Renal pelvis (tissue), 12 donors: ENCODE measurements at places on chromosomes 4 and X.

DNA sequence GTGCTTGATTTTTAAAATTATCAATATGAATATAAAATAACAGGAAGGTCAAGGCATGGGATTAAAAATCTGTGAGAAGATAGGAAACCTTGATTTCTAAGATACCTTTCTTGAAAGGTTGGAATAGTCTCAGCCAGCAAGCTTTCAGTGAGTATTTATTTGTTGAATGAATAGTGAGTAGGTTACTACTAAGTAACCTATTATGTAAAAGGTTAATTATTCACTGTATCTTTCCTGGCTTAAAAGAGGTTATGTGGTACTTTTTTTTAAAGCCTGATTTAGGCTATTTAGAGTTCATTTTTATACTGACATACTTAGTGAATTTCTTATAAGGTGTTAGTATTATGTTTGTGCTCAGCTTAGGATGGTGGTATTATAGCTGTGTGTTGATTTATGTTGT is 123.5 kb downstream of the PTPN13 start:
- peak; percentile 44 for DNase-seq

- DNase-seq, result no peak
Measured at GRCh38 chr4:168588916-168589531, 92.2 kb downstream of the PALLD start.

- DNase-seq, result no peak
Measured at GRCh38 chr4:159607809-159608208, 504.9 kb downstream of the RAPGEF2 start.

- DNase-seq, result no peak
Measured at GRCh38 chrX:135513130-135513515, 7.3 kb upstream of the INTS6L start.

DNA sequence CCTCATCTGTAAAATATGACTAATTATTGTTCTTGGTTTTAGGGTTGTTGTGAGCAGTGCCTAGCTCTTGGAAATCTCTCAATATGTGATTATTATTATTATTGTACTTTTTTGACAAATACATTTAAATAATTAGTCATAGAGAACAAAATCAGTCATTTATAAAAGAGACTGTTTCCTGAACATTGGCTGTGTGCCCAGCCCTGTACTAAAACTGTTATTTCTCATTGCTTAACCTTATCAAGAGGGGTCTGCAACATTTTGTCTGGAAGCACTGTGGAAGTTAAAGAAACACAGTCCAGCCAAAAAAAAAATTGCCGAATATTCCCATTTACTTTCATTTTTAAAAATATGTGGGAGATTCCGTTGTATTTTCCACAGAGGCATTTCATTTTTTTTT is 989.2 kb upstream of the SLIT2 start:
- DNase-seq, result peak; percentile 10

- DNase-seq, result no peak
Measured at GRCh38 chr4:932713-933070, 432 bp downstream of the TMEM175 start.

GRCh38 chr4:57053508-57053907 is 56.7 kb downstream of the IGFBP7 start:
- DNase-seq, result no peak

GRCh38 chr4:163663454-163664225 is 169.2 kb downstream of the TMA16 start:
- DNase-seq, result no peak

DNA sequence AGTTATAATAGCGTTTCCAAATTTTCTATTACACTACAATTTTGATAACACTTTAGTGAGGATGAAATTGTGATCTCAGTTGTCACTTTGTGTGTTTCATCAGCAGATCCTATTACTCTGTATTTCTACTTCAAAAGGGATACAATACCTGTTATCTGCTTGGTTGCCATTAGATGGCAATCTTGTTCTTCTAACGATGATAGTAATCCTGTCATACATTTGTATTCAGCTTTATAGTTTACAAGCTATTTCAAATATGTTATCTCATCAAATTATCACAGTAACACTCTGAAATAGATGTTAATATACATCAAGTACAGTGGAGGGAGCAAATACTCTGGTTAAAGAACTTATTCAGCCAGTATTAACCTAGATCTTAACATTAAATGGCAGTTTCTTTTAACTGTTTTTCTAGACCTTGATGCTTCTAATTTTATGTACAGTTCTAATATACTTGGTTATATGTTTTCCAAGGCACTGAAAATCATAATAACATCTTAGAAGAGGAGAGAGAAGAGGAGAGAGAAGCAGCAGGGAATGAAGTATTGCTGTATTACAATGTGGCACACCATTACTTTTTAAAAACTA is 292.0 kb downstream of the CCSER1 start:
- peak; percentile 61 for DNase-seq

DNA sequence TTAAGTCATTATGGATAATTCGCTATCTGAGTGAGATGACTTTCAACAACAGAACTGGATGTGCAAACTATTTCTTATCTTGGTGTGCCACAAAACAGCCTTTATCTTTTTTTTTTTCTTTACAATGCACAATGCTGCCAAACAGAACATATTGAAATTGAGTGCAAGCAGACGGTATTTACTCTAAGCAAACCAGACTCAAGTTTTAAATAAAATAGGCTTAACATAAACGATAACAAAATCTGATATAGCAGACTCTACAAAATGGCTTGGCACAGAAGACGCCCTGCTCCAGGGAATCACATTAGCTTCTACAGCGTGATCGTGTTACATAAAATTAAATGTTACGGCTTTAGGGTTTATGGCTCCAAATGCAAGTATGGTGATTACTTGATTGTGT is 9.6 kb upstream of the STK32B start:
- no peak for DNase-seq

- DNase-seq, result no peak
Measured at GRCh38 chrX:12910423-12911121, 4.2 kb downstream of the TLR8 start.

DNA sequence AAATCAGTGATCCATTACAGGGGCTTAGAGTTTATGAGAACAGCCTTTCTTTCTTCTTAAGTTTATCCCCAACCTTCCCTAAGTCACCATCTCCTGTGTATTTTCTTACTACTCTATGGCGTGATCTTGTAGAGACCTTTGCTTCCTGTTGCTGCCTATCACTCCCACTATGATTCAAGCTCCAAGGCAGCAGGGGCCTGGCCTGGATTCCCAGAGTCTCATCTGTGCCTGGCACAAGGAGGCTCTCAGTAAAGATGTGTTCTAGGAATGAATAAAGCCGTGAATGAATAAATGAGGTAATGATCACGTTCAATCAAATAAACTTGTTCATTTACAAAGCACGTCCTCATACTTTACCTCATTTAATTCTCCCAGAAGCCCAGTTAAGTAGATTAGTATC is 45.4 kb downstream of the CC2D2A start:
- DNase-seq, result no peak

- no peak for DNase-seq
Measured at GRCh38 chrX:896256-896655, 265.7 kb downstream of the SHOX start.
